ENCODE measurements at places on chromosomes 11 and 22.

- no peak for DNase-seq
These were observed 12.4 kb downstream of the NRXN2 start for GRCh38 chr11:64710418-64711137.

DNA sequence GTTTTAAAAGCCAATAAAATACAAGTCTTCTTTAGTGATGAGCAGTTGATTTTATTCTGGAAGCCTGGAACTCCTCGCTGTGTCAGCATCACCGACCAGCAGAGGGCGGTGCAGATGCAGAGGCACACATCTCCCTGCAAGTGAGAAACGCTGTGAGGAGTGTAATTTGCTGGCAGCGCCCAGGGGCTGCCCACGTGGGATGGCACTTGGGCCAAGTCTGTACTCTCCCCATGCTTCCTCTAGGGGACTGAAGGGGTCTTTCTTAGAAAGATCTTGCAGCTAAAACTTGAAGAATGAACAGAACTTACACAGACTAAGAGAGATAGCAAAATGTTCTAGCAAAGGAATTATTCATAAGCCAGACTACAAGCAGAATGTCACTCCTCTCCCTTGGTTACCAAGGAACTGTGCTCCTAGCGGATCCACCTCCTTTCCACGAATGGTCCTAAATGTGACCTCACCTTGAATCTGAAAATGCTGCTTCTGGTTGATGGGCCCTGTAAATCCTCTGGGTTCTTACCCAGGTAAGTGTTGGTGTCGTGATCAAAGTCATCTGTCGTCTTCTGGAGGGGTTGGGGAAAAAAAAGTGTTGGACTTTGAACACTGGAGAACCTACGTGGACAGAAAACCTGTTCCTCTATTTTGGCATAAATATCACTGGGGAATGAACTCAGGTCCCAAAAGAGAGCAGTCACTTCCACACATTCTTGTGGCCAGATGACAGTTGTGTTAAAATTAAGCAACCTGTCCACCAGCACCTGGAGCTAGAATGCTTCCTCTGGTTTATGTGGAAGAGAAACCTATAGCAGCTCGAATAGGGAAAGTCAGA, 31.8 kb downstream of the CNTF start:
- peak; percentile 51 for DNase-seq

DNA sequence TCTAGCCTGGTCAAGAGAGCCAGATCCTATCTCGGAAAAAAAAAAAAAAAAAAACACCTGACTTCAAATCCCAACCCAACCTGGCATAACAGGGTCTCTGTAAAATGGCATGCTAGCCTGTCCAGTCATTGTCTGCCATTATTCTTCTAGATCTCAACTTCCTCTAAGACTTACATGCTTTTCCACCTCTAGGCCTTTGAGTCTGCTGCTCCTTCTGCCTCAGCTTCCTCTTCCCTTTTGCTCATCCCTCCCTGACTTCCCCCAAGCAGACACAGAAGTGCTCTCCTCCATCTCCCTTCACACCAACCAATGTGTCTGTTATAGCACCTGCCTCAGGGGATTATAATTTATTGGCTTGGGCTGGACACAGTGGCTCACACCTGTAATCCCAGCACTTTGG, 7.8 kb downstream of the STK33 start:
- DNase-seq: no peak

DNA sequence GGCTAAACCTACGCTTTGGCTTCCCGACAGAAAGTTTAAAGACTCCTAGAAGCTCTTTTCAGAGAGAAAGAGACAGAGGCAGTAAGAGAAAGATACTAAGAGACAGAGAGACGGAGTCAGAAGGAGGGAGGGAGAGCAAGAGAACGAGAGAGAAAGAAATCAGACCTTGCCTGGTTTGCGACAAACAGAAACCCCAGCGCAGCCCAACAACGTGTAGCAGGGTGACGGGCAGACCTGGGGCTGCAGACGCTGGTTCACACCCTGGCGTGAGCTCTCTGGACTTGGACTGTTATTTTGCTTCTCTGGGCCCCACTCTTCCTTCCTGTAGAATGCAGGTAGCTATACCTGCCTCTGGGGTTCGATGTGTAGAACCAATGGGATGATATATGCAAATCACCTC, 244.4 kb upstream of the SYN3 start:
- no peak for DNase-seq

GRCh38 chr11:44057340-44057739, 8.7 kb upstream of the ACCS start:
- DNase-seq: no peak

- DNase-seq: no peak
These were observed 27.1 kb upstream of the WNT11 start for GRCh38 chr11:76233196-76233921.

- no peak for DNase-seq
These were observed 18.3 kb downstream of the AMOTL1 start for GRCh38 chr11:94786264-94787126.

GRCh38 chr11:124754710-124755109, 2.7 kb upstream of the VSIG2 start:
- DNase-seq: no peak

DNA sequence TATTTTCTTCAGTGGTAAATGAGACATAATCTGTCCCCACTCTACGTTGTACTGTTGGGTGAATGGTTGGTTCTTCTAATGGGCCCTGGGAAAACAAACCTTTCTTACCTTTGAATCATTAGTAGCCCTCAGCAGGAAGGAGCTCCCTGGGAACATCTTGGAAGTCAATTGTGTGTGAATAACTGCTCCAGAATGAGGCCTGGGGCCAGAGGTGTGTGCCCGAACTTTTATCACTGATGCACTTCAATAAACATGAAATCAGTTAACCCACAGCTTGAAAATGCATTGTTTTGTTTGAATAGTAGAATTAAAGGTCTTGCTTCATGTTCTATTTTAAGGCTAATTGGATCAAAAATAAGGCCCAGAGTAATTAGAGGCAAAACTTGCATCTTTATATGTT, 67.1 kb downstream of the NAV2 start:
- no peak for DNase-seq

- DNase-seq: no peak
These were observed 29.9 kb downstream of the NLRP14 start for GRCh38 chr11:7050191-7050590.

DNA sequence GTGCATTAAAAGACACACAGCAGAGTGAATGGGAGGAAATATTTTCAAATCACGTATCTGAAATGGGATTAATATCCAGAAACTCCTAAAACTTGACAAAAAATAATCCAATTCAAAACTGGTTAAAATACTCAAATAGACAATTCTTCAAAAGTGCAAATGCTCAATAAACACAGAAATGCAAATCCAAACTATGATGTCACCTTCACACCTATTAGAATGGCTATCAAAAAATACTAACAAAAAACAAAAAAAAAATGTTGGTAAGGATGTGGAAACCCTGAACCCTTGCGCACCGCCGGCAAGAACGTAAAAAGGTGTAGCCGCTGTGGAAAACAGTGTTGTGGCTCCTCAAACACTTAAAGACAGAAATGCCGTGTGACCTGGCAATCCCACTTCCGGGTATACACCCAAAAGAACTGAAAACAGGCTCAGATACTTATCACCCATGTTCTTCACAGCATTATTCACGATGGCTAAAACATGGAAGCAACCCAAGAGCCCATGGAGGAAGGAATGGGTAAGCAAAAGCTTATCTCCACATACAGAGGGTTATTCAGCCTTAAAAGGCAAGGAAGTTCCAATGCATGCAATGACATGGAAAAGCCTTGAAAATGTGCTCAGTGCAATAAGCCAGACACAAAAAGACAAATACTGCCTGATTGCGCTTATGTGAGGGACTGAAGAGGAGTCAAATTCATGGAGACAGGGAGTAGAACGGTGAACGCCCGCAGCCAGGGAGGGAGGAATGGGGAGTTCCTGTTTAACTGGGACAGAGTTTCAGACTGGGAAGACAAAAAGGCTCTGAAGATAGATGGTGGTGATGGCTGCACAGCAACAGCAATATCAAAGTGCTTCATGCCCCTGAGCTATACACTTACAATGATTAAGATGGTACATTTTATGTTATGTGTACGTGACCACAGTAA, 19.6 kb downstream of the BRD1 start:
- no peak for DNase-seq

DNA sequence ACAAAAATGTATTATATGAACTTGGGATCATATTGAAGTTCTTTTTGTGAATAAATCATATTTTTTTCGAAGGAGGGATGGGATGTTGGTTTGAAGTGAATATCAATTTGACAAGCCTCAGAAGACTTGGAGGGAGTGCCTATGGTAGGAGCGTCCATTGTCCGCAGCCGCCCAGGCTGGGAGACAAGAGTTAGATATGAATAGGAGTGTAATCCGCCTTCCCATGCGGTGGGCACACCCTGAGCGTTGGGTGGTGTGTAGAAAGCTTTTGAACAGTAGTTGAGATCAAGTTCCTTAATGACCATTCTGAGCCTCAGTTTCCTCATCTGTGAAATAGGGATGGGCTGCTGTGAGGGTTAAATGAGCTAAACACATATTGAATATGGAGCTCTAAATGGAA, 7.0 kb downstream of the CD82 start:
- DNase-seq: no peak

GRCh38 chr11:86816251-86816726, 15.9 kb downstream of the PRSS23 start:
- DNase-seq: no peak

- DNase-seq: no peak
These were observed 81.3 kb downstream of the CTNND1 start for GRCh38 chr11:57842873-57843272.

GRCh38 chr22:38751422-38752346, 4.1 kb downstream of the SUN2 start:
- peak; percentile 83 for DNase-seq

GRCh38 chr11:7612056-7612660, 61.1 kb downstream of the CYB5R2 start:
- no peak for DNase-seq

DNA sequence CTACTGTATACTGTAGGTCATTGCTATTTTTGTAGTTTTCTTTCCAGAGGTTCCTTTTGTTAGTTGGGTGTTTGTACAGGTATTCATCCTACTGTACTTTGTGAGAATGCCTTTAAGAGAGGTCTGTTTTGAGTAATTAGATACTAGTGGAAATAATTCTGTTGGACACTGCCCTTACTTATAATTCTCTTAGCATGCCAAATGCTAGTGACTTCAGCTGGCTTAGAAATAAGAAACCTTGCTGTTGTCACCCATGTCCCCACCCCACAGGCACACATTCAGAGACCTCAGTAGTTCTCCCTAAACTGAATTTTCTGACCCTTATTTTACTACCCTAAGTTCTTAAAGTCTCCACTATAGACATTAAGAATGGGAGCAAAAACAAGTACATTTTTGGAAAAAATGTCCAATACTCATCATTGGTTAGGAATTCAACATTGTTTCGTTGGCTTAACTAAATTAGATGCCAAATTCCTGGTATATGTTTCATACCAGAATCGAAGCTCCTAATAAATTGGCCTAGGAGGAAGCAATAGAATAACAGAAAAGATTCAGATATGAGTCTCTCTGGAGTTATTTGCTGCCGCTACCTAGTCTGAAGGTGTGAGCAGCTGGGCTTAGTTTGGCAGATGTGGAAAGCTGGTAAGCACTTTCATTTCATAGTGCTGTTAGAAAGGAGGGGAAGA, 28.4 kb downstream of the ZNF143 start:
- no peak for DNase-seq
